Activated T-cell treated with anti-CD3 and anti-CD28 coated beads for 24 hours (primary cell): ENCODE measurements at places on chromosomes 4 and X.

GRCh38 chr4:20883231-20883630, 183.0 kb downstream of the PACRGL start:
- no peak for DNase-seq

- DNase-seq: no peak
Observed at GRCh38 chr4:138494116-138494515, 252.0 kb upstream of the SLC7A11 start.

DNA sequence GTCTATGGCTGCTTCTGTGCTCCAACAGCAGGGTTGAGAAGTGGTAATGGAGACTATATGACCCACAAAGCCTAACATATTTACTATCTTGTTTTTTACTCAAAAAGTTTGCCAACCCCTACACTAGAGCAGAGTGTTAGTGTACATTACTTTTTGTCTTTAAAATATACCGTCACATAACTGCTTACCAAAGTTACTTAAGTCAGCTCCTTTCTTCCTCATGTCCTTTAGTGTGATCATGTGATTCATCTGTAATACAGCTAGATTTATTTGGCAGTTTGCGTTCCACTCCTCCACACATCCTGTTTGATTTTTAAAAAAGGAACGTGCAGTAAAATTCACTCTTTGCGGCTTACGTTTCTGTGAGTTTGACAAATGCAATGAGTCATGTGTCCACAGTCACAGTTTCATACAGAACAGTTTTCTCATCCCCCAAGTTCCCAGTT, 162.4 kb upstream of the GPRIN3 start:
- peak; percentile 20 for DNase-seq

DNA sequence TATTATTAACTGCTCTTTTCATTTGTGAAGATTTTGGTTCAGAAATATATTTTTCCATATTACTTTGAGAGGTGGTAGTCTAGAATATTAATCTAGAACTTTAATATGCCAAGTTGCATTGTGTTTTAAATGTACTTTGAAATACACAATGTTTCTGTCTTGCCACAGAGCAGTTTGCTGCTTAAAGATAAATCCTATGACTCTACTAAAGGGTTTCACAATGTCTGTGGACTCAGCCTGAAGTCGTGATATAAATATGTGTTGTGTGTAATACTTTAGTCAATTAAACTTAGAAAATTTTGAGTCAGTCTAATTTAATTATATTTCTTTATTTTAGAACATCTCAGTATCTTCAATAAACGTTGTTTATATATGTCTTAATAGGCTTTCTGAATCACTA, 1771.7 kb upstream of the PCDH7 start:
- DNase-seq: no peak

- no peak for DNase-seq
Observed at GRCh38 chr4:81505726-81506125, 34.0 kb upstream of the RASGEF1B start.

- DNase-seq: no peak
Observed at GRCh38 chr4:123922847-123923246, 526.3 kb downstream of the SPRY1 start.

- no peak for DNase-seq
Observed at GRCh38 chr4:8848507-8849265, 23.0 kb downstream of the HMX1 start.

GRCh38 chrX:110924871-110925270, 129.3 kb upstream of the CHRDL1 start:
- DNase-seq: no peak

DNA sequence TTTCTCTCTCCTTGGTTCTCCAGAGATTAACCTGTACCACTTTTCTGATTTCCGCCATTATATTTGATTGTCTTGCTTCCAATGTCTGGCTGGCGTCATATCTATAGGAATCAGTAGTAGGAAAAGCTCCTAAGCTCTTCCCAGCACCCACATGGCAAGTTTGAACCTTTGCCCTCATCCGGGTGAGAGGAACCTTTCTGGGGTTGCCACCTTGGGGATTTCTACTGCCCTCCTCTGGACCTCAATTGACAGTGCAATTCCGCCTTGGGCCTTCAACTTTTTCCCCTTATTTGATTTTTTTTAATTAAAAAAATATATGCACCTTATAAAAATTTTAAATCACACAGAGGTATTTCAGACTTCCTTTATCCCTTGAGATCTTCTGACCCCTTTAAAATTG, 2.0 kb upstream of the CXorf66 start:
- DNase-seq: no peak

GRCh38 chrX:154991039-154991438, 31.5 kb downstream of the F8 start:
- no peak for DNase-seq

- DNase-seq: peak; percentile 1
Observed at GRCh38 chr4:84966382-84967242, at the start of gene WDFY3. WDFY3 (minus strand) TSS chr4:84966690; CDS start chr4:84860591, 106,099 bp downstream.

DNA sequence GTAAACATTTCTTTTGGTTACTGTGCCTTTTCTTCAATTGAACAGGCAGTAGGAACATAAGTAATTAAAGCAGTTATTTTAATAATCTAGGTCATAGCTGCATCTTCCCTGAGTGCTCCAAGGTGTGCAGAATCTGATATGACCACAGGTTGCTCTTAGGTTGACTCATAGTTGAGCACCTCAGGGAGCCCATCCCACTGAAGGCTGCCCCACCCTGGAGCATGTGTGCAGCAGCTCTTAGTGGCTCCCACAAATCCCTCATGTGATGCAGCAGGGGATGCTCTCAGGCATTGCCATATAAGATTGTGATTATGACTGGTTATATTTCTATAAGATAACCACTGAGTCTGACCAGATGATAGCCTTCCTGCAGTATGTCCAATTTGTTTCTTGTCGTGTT, 72.3 kb downstream of the ZNF518B start:
- no peak for DNase-seq

GRCh38 chr4:34158878-34159277, 2085.4 kb downstream of the ARAP2 start:
- DNase-seq: no peak

GRCh38 chr4:89070041-89070440, 13.1 kb upstream of the FAM13A start:
- DNase-seq: no peak

DNA sequence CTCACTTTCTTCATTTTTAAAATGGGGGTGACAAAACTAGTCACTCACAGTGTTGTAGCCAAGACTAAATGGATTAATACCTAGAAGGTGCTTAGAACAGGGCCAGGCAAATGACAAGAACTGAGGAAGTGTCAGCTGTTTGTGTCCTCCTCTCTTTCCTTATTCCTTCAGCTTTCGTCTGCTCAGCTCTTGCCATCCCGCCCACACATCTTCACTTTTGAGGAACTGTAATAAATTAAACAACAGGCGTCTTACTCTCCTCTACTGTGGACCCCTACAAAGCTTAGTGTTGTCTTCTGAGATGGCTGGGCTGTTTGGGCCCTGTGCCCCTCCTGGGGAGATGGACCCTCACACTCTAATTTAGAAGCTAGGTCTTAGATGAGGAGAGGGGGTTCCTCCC, 2.7 kb downstream of the HPSE start:
- DNase-seq: no peak

DNA sequence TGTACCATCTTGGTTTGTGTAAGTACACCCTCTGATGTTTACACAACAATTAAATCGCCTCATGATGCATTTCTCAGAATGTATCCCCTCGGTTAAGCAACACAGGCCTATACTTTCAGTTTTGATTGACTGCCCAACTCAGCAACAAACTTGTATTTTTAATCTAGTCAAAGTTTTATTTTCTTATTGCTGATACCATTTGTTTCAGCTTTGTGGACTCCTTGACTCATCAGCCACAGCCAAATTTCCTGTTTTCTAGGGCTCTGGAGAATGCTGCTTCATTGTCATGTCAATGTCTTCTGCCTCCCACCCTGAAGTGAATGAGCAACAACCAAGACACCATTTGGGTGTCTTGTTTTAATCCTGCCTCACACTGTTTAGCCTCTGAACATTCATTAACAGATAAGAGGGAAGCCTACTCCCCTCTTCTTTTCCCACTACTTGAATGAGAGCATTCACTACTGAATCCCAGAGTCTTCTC, 14.0 kb downstream of the BBS12 start:
- no peak for DNase-seq

GRCh38 chr4:66558651-66559050, 888.4 kb upstream of the EPHA5 start:
- no peak for DNase-seq

GRCh38 chr4:37535872-37536271, 150.3 kb downstream of the RELL1 start:
- no peak for DNase-seq

DNA sequence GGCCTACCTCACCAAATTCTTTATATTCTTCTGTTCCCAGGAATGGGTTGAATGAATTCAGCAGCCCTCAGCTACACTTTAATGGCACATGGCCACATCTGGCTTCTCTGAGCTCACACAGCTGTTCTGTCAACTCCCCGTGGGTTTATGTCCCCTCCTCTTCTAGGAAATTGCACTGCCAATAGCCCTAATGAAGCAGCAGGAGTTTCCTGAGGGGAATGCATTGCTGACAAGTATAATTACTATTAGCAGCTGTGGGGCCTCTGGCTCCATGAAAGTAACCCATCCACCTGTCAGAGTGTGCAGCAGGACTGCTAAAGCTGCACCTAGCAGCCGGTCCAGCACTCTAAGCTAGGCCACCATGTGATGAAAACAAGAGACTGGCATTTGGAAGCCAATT, 50.3 kb downstream of the FTHL17 start:
- no peak for DNase-seq

- DNase-seq: no peak
Observed at GRCh38 chrX:68666580-68666979, 19.1 kb downstream of the STARD8 start.

DNA sequence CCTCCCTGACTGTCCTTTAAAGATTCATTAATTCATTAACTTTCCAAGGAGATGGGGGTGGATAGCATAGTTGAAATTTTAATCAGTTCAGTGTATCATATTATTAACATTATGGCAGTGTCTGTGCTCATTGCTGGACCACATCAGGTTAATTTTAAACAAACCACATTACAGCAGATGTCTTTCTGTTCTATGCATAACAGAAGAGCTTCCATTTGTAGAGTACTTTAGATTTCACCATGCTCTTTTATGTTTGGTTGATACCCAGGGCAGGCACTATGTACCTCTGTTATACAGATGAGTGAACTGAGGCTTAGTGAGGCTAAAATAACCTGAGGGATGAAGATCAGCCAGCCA, 41.1 kb downstream of the AFF2 start:
- no peak for DNase-seq

DNA sequence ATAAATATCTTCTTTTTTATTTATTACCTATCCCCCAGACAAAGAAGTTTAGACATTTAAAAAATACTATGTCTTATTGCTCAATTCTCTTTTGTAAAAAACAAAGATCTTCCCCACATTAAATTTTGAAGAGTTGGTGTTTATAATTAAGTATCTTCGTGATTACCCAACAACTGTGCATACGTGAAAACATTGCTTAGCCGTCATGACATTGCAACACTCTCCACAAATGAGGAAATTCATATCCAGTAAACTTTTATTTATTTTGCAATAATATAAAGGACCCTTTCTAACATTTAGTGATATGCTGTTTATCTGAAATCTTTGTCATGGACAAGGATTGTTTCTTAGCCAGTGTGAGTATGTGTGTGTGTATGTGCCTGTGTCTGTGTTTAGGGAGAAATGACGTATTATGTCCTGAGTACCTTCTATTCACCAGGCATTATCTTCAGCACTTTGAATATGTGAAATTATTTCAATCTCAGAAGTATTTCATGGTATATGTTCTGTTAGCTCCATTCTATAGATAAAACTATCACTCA, 26.1 kb upstream of the EREG start:
- no peak for DNase-seq

GRCh38 chrX:126265116-126265515, 99.0 kb upstream of the DCAF12L2 start:
- no peak for DNase-seq

DNA sequence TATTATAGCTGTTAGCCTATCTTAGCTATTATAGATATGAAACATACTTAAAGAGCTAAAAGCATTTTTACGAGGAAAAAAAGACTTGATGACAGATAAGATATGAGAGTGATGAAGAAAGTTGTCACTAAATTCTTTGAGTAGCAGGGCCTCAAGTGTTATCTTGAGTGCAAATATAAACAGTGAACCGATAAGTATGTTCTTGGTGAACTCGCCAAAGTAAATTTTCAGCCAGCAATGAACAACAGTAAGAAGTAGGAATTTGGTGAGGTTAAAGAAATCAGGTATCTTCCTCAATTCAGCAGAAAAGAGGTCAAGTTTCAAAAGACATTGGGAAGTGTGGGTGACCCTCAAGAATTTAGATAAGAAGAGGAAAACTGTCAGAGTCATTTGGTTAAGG, 471.8 kb upstream of the FTHL17 start:
- no peak for DNase-seq

GRCh38 chrX:11557120-11557519, 108.6 kb downstream of the ARHGAP6 start:
- no peak for DNase-seq

- no peak for DNase-seq
Observed at GRCh38 chr4:116512552-116512951, 572.8 kb downstream of the TRAM1L1 start.

DNA sequence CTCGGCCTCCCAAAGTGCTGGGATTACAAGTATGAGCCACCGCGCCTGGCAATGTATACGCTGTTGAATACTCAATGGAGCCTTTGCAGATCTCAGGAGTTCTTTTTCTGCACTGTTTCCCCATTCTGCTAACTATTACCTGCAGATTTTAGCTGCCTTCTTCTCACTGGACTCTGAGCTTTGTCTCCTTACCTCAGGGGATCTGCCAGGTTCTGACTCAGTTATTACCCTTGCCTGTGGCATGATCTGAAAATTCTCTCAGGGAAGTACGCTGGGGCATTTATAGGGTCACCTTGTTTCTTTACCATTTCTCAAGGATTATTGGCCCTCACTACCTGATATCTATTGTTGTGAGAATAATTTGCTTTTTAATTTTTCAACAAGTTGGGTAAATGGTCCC, 56.6 kb upstream of the MAGED1 start:
- DNase-seq: no peak

DNA sequence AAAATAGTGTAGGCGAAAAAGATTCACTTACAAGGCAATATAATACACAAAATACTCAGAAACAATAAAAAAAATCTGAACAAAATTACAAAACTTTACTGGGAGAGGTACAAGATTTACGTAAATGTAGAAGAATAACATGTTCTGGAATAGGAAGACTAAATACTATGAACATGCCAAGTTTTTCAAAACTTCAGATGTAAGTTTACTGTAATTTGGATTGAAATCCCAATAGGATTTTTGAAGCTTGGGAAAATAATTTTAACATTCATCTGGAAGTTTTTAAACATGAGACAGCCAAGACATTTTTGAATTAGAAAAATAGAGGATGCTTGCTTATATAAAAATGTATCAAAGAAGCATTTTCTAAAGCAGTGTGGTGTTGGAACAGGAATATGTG, 30.5 kb upstream of the CT83 start:
- DNase-seq: no peak

- no peak for DNase-seq
Observed at GRCh38 chrX:43450355-43450754, 205.7 kb upstream of the MAOA start.

DNA sequence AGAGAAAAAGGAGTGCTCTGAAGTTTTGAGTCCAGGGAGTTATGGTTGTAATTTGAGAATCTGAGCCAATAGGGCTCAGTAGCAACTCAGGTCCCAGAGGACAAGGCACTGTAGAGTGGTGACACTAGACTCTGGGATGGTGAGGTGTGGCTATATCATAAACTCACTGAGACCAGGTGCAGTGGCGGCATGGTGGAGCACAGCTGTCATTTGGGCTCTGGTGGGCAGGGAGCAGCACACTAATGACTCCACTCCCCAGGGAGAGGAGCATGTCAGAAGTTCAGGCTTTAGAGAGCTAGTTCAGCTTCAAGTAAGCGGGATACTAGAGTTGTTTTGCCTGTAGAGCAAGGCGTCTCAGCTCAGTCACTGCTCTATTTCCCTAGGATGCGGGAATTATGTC, 165.4 kb upstream of the USP38 start:
- no peak for DNase-seq
